Left cardiac atrium (tissue), 4 donors: ENCODE measurements at places on chromosomes 2 and 18. TPM values are rescaled to one million over a fixed set of nuclear protein-coding genes. Genes with fewer than 3 reads are reported as not detected.

The AFTPH gene
- 12.1 TPM for total RNA-seq

The LYPD1 gene
- 0.35 TPM for total RNA-seq

The IL36A gene
- total RNA-seq, result not detected

The TMEM17 gene
- 1.3 TPM for total RNA-seq

The RGPD3 gene
- 0.12 TPM for total RNA-seq

The SLC8A1 gene
- 696 TPM for total RNA-seq

The SKOR2 gene
- total RNA-seq, result not detected
